ENCODE measurements at places on chromosomes 11 and 22.
A peak's percentile ranks its signal among the peaks of the same experiment; 100 is the strongest.

- no peak for DNase-seq
Measured at GRCh38 chr11:47434011-47434786, 8.0 kb upstream of the PSMC3 start.

DNA sequence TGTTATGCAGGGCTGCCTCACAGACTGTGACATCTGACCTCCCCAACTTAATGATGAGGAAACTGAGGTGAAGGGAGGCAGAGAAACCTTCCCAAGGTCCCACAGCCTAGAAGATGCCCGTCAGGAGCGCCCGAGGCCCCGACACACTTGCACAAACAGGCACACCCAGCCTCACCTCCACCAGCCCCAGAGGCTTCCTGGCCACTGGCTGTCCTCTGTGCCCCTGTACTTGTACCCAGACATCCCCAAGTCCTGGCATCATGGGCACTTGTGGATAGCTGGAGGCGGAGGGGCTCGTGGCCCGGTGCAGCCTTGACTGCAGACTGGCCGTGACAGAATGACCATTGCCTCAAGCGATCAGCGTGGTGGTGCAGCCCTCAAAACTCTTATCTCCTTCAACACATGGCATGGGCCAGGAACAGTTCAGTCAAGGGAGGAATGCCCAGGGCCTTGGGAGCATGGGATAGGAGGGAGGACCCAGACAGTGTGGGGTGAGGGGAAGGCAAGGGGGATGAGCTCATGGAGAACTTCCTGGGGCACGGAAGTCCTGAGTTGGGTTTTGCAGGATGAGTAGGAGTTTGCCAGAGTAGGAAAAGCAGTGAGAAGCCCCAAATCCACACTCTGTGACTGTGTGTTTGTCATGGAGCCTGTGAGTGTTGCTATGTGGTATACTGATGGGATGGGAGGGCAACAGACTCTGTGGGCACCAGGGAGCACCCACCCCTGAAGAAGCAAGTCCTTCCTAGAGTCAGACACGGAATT is 25.8 kb upstream of the PPARA start:
- no peak for DNase-seq

GRCh38 chr11:100949443-100949842 is 180.2 kb downstream of the PGR start:
- DNase-seq = no peak

DNA sequence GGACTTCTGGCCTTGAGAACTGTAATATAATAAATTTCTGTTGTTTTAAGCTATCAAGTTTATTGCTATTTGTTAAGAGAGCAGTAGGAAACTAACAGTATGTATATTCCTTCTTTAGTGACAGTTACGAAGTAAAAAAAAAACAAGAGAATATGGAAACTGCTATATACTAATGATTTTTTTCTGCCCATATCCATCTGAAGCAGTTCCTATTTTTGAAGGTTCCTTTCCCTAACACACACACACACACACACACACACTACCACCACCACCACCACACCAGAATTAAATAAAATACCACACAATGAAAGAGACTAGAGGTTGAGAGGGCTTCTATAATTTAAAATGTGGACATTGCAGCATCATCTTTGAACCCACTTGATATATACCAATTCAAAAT is 44.4 kb upstream of the CARD18 start:
- no peak for DNase-seq

GRCh38 chr22:22450343-22450839 is 58.2 kb downstream of the ZNF280B start:
- no peak for DNase-seq

DNA sequence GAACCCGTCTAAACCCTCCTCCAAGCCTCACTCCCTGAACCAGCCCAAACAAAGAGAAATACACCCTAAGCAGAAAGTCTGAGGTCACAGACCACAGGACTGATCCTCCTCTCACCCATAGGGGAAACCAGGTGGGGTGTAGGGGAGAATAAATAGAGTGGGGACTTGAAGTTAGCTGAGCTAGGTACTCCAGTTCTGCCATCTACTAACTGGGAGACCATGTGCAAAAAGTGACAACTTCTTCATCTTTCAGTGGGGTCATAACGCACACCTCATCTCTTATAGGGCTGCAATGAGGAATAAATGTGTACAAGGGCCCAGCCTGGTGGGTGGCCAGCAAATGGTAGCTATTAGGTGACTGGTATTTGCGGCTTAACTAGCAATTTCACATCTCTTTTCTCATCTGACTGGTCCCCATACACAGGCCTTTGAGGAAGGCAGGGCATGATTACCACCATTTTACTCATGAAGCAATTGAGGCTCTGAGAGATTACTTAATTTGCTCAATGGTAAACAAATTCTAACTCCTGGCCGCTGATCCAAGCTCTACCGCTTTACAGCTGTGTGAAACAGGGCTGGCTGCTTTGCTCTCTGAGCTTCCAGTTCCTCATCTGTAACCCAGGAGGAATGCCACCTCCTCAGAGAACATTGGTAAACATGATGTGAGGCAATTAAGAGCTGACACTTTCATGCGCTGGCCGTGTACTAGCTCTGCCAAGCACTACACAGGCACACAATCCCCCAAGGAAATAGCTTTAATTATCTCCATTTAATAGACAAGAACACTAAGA is 16.6 kb downstream of the TBC1D10A start:
- DNase-seq = no peak

GRCh38 chr22:17896586-17896985 is 122.3 kb upstream of the BID start:
- no peak for DNase-seq

- DNase-seq = no peak
Measured at GRCh38 chr11:104534278-104534677, 364.0 kb downstream of the CASP12 start.

DNA sequence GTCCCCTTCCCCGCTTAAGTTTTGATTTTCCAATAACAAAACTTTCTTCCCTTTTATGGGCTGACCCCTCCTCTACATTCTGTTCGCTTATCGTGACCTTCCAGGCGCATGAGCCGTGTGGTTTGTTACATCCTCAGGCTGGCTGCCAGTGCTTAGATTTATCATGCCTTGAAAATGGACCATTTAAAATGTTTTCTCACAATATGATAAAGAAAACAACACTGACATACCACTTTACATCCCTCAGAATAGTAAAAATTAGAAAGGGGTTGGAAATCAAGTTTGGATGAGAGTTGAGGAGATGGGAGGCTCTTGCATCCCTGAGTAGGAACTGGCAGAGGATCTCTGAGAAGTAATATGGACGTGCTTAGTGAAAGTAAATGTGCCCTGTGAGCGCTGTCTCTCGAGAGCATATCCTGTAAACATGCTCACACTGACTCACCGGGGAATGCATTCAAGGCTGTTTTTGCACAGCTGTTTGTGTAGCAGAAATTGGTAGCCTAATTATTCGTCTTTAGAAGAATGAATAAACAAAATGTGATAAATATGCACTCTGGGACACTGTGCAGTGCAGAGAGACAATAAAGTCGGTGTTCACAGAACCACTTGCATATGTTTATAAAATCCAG is 17.1 kb upstream of the TOLLIP start:
- DNase-seq = no peak

DNA sequence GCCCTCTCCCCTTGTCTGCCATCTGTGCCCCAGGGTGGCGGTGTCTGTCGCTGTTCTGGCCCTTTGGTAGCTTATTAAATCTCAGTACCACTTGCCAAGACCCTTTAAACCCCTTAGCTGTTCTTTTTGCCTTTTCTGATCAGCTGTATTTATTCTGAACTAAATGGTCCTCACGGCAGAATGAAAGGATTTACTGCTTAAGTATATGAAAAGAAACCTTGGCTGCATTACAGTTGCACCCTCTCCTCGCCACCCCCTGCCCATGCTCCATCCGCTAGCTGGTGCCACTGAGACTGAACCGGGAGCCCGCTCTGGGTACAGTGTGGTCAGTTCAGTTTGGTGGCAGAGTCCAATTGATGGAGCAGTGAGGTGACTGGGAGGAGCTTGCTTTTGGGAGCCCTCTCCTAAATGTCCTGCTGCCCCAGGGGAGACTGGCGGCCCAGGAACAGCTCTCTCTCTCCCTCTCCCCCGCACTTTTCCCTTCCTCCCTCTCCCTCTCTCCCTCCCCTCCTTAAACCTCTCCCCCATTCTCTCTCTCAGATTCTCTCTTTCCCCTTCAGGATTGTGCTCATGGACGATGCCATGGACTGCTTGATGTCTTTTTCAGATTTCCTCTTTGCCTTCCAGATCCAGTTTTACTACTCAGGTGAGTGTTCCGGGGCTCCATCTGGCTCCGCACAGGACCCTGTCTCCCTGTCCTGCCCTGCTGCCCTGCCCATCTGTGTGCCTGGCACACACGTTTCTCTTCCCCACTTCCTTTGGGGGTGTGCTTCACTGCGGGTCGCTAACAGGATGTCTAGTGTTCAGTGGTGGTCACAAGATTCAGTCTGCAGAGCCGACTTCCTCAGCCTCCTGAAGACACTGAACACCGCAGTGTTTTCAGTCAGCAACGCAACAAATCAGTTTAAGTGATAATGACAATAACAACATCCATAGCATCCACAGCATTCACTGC is 21.8 kb downstream of the ARFGAP2 start:
- no peak for DNase-seq

GRCh38 chr11:43459246-43459645 is 100.5 kb downstream of the TTC17 start:
- no peak for DNase-seq

- DNase-seq = no peak
Measured at GRCh38 chr11:123696183-123696582, 41.8 kb upstream of the SCN3B start.

- no peak for DNase-seq
Measured at GRCh38 chr11:120869516-120870011, 154.3 kb upstream of the TBCEL start.

DNA sequence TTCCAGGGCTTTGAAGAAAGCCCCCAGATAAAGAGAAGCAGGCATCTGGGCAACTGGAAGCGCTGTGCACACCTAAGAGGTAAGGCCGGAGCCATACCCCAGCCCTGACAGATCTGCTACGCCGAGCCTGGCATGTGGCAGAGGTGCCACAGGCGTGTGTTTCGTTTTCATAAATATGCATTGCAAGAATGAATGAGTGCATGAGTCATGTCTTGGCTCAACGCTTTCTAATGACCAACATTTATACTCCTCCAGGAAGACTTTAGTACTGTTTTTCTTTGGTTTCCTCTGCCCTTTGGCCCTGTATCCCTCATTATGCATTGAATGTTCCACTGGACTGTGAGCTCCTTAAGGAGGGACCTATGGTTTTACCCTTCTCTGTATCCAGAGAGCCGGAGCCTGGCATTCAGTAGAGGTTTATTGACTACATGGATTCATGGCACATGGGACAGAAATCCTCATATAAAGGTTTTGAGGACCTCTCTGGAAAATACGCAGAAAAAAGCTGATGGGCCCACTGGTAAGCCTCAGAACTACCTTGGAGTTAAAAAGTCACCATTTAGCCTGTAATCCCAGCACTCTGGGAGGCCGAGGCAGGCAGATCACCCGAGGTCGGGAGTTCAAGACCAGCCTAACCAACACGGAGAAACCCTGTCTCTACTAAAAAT is 38.9 kb upstream of the CSNK2A3 start:
- DNase-seq = no peak

DNA sequence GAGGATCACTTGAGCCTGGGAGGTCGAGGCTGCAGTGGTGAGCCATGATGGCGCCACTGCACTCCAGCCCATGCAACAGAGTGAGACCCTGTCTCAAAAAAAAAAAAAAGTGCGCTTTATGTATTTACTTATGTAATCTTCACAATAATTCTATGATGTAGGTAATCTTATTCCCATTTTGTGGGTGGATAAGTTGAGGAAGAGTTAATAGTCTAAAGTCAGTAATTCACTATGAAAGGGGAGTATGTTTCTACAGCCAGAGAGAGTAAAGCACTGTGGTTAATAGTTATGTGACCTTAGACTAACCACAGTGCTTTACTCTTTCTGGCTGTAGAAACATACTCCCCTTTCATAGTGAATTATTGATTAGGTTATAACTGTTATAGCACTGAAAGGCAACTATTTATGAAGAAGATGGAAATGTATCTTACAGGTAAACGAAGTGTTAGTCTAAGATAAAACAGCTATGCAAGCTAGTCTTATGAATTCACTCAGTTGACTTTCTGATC is 11.9 kb downstream of the CTR9 start:
- DNase-seq = no peak

DNA sequence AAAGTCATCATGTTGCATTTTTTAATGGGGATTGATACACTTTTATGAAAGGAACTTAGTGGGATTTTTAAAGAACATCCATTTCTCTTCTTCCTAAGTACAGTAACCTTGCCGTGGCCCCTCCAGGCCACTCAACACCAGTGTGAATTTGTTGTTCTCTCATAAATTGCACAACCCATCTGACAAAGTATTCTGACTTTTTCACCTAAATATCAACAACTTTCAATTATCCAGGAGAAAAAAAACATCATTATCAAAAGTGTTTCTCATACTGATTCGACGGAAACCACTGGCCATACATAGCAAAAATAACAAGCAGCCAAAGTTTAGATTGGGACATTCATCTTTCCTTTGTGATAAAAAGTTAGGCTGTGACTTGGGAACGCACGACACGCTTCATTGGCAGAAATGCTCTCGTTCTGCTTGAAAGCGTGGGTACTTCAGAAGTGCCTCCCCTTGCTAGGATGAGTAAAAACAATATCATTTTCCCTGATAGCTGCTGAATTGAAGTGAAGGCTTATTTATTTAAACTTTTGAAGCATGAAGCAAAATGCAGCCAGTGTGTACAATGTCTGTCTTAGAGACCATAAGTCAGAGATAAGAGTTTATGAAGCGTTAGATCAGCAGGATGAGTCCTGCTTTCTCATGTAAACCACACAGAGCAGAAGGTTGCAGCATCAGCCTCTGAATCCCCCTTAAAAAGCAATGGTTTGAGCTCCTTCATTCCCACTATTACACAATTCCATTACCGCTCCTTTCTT is 20.6 kb upstream of the EIF3M start:
- DNase-seq = peak; percentile 8

- no peak for DNase-seq
Measured at GRCh38 chr11:113296447-113297205, 17.8 kb upstream of the TTC12 start.

- DNase-seq = no peak
Measured at GRCh38 chr11:83035070-83035854, 36.4 kb downstream of the RAB30 start.

DNA sequence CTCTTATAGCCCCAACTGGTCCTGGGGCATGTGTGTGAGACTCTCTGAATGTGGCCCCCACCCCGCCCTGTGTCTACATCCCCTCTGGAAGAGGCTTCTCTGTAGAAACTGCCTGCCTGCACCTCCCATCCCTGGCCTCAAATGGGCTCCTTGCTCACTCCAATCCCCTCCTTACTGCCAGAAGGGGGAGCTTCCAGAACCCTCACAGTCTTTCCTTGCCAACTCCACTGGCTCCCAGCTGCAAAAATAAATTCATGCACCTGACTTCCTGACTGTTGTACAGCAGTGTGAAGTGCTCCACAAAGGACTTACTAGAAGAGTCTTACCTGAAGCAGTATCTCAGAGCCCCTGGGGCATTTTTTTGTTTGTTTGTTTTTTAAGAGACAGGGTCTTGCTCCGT is 15.2 kb upstream of the SERPIND1 start:
- DNase-seq = no peak

DNA sequence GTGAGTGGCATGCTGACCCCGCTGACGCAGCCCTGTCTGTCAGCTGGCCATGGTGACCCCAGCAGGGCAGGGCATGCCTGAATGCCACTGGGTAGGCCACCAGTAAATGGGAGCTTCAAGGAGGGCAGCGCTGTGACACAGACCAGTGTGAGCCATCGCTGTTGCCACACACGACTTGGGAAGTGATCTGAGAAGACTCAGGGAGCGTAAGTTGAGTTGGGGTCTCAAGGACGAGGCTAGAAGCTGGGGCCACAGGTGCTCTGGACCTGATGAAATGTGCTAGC is 28.2 kb downstream of the MPPED1 start:
- no peak for DNase-seq

GRCh38 chr11:1285876-1286275 is 23.6 kb downstream of the TOLLIP start:
- no peak for DNase-seq

- DNase-seq = no peak
Measured at GRCh38 chr11:95148938-95149337, 59.3 kb downstream of the ENDOD1 start.
